ENCODE measurements at places on chromosomes 1 and 21.
A peak's percentile ranks its signal among the peaks of the same experiment; 100 is the strongest.

DNA sequence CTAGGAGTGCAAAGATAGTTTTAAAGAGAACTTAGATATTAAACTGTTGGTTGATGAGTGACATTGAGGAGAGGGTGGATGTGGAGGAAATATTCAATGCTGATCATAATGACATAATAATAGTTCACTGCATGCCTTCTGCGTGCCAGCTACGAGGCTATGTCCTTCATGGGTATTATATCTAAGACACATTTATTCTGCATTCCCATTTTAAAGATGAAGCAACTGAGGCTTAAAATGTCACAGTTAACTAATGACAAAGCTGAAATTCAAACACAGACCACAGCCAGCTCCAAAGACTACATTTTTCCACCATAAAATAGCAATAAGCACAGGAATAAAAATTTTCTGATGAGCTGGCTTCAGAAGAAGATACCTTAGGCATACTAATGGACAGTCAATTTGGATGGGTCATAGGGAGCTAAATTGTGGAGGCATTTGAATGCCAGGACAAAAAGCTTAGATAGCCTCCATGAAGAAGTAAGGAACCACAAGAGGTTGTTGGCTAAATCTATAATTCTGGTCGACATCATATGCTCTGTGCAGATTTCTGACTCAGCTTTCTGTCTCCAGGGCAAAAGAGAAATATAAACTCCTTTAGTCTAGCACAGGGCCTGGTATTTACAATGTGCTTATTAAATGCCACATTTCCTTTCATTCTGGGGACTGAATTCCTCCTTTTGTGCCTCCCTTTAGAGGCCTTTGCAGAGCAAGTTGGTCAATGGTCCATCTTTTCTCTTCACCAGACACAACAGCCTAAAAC, 71.2 kb upstream of the NRIP1 start:
- DNase-seq: no peak

DNA sequence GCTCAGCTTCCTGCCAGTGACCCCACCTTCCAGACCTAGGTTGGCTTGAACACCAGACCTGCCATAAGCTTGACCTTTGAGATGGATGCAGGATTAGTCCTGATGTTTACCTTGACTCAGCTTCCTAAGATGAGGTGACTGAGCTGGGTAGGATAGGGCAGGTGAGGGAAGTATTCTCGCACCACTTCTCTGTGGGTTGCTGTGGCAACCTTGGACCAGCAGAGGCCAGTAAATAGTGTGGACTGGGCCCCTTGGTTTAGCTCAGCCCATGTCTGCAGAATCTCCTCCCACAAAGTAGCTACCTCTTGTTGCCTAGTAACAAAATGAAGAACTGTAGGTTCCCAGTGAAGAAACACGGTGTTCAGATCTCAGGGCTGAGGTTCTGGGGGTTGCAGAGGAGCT, 8.4 kb downstream of the RPS6KA1 start:
- no peak for DNase-seq

DNA sequence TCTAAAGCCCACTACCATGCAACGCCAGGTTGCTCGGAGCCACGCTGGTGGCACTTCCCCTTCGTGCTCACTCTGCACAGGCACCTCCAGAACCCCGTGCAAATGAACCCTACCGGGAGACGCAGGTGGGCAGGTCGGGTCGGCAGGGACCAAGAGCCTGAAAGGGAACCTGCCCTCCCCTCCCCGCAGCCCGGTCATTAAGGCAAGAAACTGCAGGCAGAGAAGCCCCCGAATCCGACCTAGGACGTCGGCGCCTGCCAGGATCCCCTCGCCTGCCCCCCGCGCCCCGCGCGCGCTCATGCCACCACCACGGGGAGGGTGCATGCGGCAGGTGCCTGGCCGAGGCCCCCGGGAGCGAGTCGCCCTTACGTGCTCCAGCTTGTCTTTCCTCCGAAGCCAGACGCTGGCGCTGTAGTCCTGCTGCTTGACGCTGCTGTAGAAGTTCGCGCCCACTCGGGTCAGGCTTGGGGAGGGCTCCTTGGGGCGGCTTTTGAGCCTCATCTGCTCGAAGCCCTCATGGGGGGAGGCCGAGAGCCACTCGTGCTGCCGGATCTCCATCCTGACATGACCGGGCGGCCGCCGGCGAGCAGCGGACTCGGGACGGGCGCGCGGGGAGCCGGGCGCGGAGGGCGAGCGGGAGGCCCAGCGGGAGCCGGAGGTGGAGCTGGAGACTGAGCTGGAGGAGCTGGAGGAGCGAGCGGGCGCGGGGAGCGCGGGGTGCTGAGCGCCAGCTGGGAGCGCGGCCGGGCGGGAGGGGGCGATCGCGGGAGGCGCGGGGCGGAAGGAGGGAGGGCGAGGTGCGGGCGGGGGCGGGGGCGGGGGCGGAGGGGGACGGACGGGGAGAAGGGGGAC, 552 bp downstream of the PLD5 start:
- DNase-seq: no peak

GRCh38 chr1:156500543-156500792, at the start of gene MEF2D:
MEF2D (minus strand) TSS chr1:156500775; CDS start chr1:156483292, 17,483 bp downstream.
- DNase-seq: no peak

GRCh38 chr21:38159355-38159754, 97.4 kb upstream of the KCNJ15 start:
- DNase-seq: no peak

GRCh38 chr1:20735581-20736111, 3.1 kb upstream of the SH2D5 start:
- no peak for DNase-seq

DNA sequence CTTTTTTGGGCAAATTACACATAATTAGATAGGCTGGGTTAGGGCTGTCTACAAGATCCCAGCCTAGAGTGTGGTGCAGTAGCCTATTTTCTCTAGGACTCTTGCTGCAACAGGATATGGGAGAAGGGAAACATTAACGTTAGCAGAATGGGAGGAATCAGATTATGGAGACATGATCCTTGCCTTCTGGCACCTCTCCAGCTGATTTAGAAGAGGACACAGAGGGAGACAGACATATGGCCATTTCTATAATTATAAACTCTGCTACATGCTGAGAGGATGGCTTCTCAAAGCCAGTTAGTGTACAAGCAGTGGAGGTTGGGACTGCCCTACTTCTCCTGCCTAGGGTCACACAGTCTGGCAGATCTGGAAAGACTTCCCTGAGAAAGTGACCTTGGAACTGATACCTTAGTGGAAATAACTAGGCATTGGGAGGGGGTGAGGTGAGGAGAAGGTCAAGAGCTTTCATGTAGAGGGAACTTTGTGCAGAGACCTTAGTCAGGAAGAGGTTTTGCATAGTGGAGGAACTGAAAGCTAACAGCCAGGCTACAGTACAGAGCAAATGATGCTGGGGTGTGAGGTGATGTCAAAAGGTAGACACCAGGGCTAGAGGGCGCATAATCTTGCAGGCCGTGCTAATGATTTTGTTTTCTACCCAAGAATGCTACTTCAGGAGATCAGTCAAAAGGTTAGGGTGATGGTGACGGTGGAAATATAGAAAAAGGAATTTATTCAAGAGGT, 1.2 kb upstream of the CD1D start:
- DNase-seq: no peak

DNA sequence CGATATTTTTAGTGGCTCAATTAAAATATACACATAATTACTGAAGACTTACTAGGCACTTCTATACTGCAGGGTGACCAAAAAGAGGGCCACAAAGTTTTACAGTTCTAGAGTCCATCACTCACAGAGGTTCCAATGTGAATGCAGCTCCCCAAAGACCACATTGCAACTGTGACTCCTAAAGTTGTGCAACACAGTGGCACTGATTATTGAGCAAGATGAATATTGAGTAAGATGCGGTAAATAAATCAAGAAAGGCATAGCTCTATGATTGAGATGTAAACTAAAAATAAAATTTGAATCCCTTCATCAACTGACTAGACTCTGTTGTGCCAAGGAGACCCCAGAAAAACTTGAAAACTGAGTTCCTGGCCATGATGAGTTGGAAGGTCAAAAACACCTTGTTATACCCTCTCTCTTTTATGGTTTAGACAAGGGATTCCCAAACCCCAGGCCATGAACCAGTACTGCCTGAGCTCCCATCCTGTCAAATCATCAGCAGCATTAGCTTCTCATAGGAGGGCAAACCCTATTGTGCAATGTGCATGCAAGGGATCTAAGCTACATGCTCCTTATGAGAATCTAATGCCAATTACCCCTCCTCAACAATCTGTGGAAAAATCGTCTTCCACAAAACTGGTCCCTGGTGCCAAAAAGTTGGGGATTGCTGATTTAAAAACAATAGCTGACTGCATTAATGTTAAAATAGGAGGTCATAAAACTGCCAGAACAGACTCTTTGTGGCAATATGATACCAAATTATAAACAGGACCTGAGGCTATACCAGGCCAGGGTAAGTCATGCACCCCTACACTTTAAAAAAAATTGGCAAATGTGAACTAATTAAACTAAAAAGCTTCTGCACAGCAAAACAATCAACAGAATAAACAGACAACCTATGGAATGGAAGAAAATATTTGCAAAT, 94.3 kb downstream of the ADGRL4 start:
- no peak for DNase-seq

DNA sequence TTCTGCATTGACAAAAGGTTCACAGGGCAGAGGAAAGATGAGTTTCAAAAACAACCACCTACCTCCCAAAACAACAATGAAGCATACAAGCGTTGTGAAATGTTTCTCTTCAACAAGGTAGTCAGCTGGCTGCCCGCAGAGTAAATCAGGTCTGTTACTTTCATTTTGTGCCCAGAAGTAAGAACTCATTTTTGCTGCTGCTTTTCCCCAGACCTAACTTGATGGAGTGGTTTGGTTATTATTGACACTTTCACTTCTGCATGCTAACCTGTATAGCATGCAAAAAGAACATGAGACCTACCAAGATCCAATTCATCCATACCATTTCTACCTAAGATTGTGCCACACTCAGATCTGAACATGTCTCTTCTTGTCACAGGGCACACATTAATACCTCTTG, 1.3 kb downstream of the SLC9C2 start:
- DNase-seq: no peak

GRCh38 chr1:192787914-192788585, 20.8 kb upstream of the RGS2 start:
- DNase-seq: no peak

DNA sequence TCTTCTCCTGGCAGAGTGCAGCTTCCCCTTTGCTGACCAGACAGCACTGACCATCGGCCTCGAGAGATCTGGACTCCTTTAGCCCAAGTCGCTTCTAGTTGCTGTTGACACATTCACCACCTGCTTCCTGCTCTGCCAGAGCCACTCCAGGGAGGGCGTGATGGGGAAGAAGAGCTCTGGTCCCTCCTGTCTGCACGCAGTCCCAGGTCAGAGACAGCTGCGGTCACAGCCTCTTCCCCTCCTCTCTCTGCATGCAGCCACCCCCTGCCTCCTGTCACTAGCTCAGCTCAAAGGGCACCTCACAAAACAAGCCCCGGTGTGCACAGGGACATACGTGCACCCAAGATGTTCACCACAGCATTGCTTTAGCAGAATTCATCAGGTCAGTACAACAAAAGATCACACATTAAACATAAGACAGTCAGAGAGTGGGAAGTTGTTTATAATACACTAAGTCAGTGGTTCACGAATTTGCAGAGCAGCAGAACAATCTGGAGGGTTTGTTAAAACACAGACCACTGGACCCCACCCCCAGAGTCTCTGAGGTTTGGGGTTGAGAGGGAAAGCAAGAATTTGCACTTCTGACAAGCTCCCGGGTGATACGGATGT, 132.9 kb downstream of the SYF2 start:
- peak; percentile 15 for DNase-seq

GRCh38 chr1:156602557-156602993, 1.3 kb upstream of the GPATCH4 start:
- DNase-seq: no peak

DNA sequence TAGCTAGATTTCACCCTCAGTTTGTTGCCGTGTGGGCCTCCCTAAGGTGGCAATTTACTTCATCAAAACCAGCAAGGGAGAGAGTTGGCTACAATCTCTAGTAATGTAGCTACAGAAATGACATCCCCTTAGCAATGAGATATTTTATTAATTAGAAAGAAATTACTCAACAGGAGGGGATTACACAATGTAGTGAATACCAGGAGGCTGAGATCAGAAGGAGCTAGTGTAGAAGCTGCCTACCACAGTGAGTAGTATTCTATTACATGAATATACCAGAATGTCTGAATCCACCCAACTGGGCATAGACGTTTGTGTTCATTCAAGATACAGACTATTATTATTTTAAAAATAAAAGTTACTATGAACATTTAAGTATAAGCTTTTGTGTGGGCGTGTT, 868.2 kb upstream of the CXADR start:
- no peak for DNase-seq

DNA sequence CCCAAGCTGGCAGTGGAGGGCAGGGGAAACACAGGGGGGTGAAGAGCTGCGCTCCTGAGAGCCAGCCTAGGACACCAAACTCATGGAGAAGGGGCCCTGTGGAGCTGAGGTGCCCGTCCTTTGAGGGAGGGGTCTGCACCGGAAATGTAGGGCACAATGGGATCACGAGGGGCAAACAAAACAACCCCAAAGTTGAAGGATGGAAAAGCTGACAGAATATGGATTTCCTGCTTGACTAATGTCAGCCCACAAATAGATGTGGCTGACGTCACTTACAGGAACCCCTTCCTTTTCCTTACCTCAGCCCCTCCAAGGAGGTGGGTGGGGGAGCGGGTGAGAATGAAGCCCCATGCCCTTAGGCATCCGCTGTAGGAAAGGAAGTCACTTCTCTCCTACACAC, 110.9 kb downstream of the KCNN3 start:
- peak; percentile 49 for DNase-seq

DNA sequence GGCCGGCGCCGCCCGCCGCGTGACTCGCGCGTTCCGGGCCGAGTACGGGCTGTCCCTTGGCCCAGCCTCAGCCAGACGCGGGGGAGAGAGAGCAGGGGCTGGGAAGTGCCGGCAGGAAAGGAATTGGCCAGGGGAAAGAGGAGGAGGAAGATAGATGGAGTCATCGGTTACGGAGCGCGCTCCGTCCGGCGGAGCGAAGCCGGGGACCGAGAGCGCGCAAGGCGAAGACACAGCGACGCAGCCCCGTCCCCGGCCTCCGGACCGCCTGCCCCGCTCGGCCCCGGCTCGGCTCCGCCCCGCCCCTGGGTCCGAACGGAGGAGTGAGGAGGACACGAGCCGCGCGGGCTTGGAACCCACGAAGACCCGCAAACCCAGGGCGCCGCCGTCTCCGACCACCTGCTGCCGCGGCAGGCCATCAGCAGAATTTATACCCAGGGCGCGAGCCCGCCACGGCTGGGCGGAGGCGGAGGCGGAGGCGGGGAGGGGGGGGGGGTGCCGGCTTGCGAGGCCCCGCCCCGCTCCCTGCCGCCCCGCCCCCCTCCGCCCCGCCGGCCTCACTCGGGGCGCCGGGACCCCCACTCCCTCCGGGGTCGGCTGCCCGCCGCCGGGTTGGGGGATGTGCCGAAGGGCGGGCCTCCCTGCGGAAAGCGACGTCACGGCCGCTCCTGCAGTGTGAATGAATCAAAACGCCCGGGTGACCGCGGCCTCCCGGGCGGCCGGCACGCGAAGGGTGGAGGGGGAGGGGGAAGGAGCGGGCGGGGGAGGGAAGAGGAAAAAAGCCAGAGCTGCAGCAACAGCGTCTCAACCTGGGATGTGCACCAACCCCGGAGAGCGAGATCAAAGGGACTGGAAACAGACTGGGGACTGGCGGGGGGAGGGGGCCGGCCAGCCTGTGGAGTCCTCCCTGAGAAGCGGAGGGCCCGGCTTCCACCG, at the start of gene LHX4:
Gene LHX4 (plus strand): TSS at position 782 of the 933 bp plus-strand sequence. CDS start 266 bp downstream, outside the sequence.
- no peak for DNase-seq

Measured in stimulated activated CD8-positive, alpha-beta memory T cell treated with anti-CD3 and anti-CD28 coated beads, Interleukin-12 subunit alpha, Interleukin-12 subunit beta, amount 100 ng/mL, for 4 hours (primary cell).